ENCODE measurements at places on chromosomes 2 and 18. TPM values are rescaled to one million over a fixed set of nuclear protein-coding genes. Genes with fewer than 3 reads are reported as not detected.

CTAGE1 gene
- total RNA-seq: not detected

REG3G gene
- total RNA-seq: not detected

WDFY1 gene
- 33.2 TPM for total RNA-seq

SLC5A6 gene
- 8.3 TPM for total RNA-seq

HAAO gene
- 9.3 TPM for total RNA-seq

AFF3 gene
- 15.4 TPM for total RNA-seq

CGREF1 gene
- not detected for total RNA-seq

CMPK2 gene
- 7.8 TPM for total RNA-seq

All from gastroesophageal sphincter (tissue), 4 donors.